ENCODE measurements at places on chromosomes 6 and 20.

GRCh38 chr6:144477856-144478255, 192.7 kb downstream of the UTRN start:
- DNase-seq, result no peak

GRCh38 chr6:126167726-126168125, 172.2 kb upstream of the CENPW start:
- no peak for DNase-seq

- no peak for DNase-seq
These were observed 76.6 kb upstream of the CCDC167 start for GRCh38 chr6:37576336-37576737.

- peak; percentile 65 for DNase-seq
These were observed 7.5 kb downstream of the SRXN1 start for GRCh38 chr20:645318-646106.

DNA sequence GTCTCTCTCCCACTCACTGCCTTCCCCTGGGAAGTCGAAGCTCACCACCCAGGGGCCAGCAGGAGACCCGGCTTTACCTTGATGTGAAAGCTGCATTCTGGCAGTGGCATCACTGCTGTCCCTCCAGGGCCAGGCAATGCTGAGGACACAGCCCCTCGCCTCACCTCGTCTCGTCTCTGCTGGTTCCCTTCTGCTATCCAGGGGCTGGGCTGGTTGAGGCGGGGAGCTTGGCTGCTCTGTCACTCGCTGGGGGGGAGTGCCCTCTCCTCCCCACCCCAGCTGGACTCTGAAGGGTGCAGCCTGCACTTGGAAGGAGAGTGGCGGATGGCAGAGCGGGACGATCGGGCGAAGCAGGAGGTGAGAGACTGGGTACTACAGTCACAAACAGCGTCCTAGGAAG, 12.7 kb upstream of the DSN1 start:
- no peak for DNase-seq

DNA sequence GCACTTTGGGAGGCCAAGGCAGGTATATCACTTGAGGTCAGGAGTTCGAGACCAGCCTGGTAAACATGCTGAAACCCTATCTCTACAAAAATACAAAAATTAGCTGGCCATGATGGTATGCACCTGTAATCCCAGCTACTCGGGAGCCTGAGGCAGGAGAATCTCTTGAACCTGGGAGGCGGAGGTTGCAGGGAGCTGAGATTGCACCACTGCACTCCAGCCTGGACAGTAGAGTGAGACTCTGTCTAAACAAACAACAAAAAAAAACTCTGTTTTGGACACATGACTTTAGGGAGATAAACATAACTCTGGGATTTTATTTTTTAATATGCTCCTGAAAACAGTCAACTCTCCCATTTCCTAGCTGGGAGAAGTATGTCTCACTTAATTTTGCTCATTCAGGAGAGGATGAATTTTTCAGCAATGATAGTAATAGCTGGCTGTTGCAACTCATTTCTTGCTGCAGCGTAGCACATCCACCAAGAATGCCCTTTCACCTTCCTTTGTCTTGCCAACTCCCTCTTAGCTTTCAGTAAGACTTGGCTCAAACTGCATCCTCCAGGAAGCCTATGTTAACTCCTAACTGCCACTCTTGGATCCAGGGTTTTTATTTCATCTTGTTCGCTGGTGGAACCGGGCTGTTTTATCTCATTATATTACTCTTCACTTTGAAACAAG, 24.3 kb downstream of the TOP1 start:
- DNase-seq, result no peak

- peak; percentile 65 for DNase-seq
These were observed 50.2 kb downstream of the IYD start for GRCh38 chr6:150418827-150419594.

GRCh38 chr6:45031601-45032000, 296.5 kb upstream of the RUNX2 start:
- DNase-seq, result no peak

GRCh38 chr6:13331516-13332348, 3.4 kb upstream of the TBC1D7 start:
- no peak for DNase-seq

Data from activated CD8-positive, alpha-beta memory T cell treated with anti-CD3 and anti-CD28 coated beads, Interleukin-2, amount 50 U/mL, for 4 hours (primary cell).